ENCODE measurements at places on chromosomes 4 and X.

DNA sequence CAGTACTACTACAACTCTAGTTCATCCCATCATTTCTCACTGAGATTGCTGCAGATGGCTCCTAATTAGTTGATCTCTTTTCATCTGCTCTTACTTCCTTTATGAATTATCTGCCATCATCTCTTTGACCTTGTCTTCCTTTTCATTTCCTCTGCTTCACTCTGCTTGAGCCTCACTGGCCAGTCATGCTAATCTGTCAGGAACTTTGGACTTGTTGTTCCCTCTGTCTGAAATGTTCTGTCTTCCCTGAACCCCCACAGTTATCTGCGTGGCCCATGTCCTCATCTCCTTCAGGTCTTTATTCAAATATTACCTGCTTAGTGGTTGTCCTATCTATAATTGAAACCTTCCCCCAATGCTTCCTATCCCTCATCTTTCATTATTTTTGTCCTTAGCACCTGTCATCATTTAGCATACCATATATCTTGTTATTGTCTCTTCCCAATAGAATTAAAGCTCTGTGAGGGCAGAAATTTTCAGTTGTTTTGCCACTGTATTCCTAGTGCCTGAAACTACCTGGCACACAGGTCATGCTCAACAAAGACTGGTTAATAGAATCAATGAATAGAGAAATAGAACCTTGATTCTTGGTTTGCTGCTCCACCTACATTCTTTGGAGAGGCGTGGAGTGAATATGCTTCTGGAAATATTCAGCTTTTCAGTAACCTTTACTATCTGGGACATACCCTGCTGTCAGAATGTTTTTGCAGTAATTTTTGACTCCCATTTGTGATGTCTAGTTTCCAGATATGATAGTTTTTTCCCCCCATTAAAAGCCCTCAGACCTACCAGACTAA lies 5.0 kb downstream of the SLC4A4 start:
- DNase-seq: no peak

DNA sequence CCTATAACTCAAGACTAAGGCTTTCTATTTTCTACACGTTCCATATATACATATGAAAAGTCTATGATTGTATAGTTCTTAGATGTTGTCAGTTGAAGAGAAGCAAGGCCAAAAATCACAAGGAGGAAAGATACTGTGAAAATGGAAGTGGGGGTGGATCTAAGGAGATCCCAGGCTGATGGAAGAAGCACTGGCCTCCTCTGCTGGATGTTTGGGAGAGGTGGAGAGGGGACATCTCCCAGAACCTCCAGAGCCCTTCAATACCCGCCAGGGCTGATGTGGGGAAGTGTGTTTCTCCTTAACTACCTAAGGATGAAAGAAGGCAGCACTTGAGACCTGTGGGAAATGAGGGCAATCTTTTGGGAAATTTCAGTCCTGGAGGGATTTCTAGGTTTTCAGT lies 67.4 kb downstream of the RASGEF1B start:
- DNase-seq: no peak

GRCh38 chr4:52837716-52838558 lies 24.2 kb upstream of the RASL11B start:
- DNase-seq: no peak

DNA sequence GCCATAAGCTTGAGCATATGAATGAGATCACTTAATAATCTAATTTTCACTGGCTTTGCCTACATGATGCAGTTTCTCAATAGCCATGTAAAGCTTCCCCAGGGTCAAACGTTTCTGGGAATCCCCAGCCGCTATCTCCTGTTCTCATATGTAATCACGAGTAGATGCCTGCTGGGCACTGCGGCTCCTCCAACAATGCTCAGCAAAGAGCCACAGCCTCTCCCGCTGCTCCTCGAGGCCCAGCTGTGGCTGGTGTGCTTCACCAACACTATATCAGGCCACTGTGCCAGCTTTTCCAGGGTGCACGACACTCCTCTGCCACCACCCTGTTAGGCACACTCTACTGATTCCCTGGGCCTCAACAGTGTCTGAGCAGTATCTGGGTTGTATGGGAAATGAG lies 78.3 kb upstream of the RASGEF1B start:
- no peak for DNase-seq

GRCh38 chrX:8027827-8028226 lies 100.6 kb upstream of the PNPLA4 start:
- no peak for DNase-seq

All from naive thymus-derived CD8-positive, alpha-beta T cell (primary cell).